AG09319 (cell line): ENCODE measurements at places on chromosomes 2 and 18.

GRCh38 chr18:79095216-79095615, 26.0 kb downstream of the ATP9B start:
- DNase-seq = no peak

DNA sequence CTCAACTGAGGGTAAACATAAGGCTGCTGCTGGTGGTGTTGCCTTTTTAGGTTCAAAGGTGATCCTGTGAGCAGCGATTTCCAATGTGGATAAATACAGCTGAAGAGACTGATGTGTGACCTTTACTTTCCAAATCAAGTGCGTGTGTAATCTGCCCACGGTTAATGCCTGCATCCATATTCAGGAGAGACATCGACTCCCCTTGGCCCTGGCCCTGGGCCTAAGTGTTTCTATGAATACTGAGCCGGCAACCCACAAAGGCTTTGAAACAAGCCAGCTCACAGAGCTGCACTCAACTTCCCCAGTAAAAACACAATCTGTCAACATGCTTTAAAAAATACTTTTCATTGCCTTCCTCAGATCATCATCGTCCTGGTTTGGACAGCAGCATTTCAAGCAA, 1026.6 kb downstream of the TMEM182 start:
- DNase-seq = no peak

DNA sequence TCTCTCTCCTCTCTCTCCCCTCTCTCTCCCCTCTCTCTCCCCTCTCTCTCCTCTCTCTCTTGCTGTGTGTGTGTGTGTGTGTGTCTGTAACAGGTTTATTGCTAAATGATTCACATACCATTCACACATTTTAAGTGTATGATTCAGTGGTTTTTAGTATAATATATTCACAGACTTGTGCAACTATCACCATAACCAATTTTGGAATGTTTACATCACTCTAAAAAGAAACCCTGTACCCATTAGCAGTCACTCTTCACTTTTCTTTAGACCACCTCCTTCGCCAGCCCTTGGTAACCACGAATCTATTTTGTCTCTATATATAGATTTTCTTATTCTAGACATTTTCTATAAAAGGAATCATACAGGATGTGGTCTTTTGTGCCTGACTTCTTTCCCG, 11.4 kb downstream of the THNSL2 start:
- no peak for DNase-seq

GRCh38 chr2:232588680-232589585, 38.4 kb downstream of the EIF4E2 start:
- peak; percentile 77 for DNase-seq

DNA sequence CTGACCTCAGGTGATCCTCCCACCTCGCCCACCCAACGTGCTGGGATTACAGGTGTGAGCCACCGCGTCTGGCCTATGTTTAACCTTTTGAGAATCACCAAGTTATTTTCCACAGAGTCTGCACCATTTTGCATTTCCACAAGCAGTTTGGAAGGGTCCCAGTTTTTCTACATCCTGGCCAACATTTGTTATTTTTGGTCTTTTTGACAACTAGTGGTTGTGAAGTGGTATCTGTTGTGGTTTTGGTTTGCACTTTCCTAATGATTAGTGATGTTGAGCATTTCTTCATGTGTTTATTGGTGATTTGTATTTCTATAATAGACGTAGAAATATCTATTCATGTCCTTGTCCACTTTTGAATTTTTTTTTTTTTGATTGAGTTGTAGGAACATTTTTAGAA, 67.9 kb downstream of the BIRC6 start:
- DNase-seq = no peak

DNA sequence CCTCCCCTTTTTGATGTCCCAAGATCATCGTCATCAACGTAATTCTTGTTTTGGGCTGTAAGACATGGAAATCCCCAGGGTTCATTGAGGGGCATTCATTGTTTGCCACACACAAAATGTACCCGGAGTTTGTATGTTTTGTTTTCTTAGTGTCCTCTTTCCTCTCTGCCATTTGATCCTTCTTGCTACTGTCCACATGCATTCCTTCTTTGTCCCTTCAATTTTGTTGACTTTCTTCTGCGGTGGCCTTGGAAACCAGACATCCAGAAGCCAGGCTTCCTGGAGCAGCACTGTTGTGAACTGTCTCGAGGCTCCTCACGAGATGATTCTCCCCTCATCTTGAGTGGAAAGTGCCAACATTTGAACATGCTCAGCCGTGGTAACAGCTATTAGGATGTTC, 24.8 kb downstream of the IGFBP2 start:
- DNase-seq = no peak

GRCh38 chr2:206086716-206087350, 859 bp upstream of the INO80D start:
- no peak for DNase-seq

DNA sequence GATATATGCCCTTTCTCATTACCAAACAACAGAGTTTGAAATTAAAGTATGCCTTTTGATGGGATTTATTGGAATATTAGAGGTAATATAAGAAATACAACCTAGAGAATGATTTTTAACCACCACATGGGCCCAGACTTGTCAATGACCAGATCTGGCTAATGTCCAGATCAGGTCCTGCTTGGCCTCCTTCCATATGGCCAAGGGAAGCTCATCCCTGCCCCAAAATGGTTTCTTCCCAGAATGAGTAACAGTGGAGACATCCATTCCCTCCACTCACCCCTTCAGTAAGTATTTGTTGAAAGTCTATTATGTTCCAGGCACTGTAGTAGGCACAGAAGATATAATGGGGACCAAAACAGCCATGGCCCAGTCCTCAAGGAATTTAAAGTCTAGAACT, 54.9 kb downstream of the ANTXR1 start:
- DNase-seq = no peak

DNA sequence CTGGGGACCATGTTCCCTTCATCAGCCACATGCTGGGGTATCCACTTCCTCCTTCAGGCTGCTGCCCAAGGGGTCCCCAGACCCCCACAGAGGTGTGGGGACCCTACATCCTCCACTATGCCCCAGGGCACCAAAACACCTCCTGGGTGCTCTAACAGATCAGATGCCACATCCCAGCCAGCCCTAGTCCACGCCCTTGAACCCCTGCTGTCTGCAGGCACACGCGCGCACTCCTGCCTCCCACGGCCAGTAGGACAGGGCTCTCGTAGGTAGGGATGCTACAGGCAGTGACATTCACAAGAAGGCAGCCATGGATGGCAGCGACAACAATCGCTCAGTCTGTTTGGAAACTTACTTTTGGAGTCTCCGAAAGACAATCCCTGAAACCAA, 3.0 kb upstream of the GPC1 start:
- DNase-seq = no peak

- no peak for DNase-seq
Observed at GRCh38 chr2:157806426-157807077, 69.6 kb downstream of the ACVR1 start.

GRCh38 chr18:5469340-5469739, 74.5 kb downstream of the EPB41L3 start:
- DNase-seq = no peak

- DNase-seq = no peak
Observed at GRCh38 chr2:222296311-222296741, 2.5 kb downstream of the PAX3 start.

GRCh38 chr2:86446060-86446459, 4.9 kb downstream of the KDM3A start:
- DNase-seq = no peak

GRCh38 chr18:10461989-10462388, 7.6 kb downstream of the APCDD1 start:
- no peak for DNase-seq

GRCh38 chr18:8825729-8826375, 120.5 kb downstream of the MTCL1 start:
- DNase-seq = no peak

DNA sequence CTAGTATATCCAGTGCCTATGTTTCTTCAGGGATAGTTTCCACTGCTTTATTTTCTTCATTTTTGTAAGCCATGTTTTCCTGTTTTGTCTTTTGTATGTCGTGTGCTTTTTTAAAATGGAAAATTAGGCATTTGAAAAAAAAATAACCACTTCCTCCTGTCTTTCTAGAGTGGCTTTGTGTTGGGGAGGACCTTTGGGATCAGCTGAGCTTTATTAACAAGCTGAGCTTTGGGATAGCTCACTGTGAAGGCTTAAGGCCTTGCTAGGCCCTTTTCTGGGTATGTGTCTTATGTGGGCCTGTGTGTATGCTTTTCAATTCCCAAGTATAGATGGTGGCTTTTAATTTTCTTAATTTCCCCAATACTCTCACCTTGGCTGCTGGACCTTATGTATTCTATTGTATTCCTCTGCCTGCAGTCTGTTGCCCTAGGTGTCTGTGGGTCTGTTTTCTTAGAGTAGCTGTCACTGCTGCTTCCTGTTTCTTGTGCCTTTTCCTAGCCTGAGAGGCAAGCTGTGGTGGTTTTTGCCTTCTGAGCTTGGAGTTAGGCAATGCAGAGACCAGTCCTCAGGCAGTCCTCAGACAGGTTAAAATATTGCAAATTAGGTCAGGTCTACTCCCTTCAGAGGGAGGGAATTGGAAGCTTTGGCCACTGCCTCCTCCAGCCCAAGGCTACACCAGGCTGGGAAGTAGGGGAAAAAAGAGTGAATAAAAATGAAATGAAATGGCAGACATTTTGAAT, 134.7 kb downstream of the LDLRAD4 start:
- DNase-seq = no peak

- DNase-seq = no peak
Observed at GRCh38 chr2:75416420-75417342, 144.1 kb downstream of the EVA1A start.

- no peak for DNase-seq
Observed at GRCh38 chr2:105732955-105733607, 11.6 kb upstream of the NCK2 start.

DNA sequence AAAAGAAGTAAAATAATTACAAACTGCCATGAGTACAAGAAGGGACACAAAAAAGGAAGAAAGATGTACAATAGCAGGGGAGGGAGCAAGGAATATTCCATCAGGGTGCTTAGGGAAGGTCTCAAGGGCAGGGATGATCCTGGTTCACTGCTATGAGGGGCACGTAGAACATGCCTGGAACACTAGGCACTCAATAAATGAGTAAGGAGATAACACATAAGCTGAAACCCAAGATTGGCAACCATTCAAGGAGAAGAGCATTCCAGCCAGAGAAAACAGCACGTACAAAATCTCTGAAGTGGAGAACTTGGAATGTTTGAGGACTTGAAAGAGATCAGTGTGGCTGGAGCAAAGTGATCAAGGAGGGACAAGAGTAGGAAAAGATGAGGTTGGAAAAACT, 103.2 kb downstream of the FAM161A start:
- no peak for DNase-seq

- no peak for DNase-seq
Observed at GRCh38 chr18:10046178-10046807, 132.5 kb downstream of the VAPA start.

DNA sequence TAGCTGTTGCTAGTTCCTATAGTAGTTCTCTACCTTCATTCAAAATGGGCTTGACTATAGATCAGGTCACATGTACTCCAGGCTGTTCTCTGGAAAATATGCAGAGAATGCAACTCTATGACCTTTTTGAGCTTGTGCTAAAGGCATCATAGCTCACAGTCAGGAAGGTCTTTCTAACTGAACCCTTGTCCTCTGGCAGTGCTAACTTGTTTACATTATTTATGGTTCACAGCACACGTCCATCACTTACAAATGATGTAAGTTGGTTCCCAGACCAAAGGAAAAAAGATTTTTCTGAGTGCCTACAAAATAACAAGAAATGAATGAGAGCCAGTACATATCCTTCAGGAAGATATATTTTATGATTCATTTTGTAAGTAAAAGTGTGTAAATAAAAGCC, 236.1 kb downstream of the GCA start:
- no peak for DNase-seq

DNA sequence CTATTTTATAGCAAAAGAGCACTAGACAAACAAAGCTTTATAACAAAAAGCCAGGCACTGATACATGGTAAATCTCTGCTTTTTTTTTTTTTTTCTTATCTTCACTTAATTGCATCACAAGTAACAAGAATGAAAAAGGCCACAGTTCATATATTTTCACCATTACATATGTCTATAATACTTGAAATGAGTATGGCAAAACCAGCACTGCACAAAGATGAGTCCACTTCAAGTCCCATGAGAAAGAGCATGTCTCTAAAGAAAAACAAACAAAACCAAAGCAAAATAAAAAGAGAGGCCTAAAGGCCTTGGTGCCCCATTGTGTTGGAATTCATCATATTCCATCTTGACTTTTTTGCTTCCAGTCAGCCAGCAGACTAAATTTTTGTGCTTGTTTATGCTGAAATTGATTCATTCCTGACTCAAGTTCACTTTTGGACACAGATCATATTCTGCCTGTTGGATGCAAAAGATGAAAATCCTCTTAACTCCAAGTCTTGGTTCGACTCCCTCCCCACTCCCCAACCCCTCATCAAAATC, 264.9 kb upstream of the CCDC68 start:
- no peak for DNase-seq

DNA sequence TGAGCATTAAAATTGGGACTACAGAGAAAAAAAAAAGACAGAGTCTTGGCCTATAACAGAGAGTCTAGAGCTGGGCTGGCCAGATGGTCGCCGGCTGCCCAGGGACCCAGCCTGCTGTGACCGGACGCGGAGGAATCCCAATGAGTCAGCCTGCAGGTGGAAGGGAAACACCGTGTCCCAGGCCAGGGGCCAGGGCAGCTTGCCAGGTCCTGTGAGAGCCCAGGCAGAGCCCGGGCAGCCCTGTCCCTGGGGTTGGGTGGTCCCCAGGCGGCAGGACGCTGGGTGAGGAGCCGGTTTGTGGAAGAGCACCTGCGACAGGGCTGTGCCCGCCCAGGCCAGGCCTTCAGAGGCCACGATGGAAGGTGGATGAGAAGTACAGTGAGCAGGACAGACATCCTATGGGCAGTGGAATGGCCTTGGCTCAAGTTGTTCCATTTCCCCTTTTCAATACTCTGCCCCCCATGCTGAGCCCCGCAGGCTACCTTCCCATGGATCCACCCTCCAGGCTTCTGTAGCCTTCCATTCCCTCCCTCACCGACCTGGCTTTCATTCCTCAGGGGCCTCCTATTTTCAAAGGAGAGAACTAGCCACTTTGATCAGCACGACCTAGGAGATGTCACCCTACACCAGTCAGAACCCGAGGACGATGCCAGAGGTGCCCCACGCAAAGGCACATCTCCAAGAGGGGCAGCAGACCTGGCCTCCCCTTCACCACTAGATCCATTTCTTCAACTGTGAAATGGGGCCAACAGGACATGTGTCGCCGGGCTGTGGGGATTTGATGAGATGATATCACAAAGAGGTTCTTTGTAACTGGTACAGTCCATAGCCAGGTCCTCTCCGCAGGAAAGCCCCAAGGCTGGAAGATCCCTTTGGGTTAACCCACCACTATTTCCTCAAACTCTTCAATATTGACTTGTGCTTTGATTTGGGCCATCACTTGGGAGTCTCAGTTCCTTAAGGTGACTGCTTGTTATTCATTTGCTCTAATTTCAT, 87.5 kb downstream of the POLR1A start:
- no peak for DNase-seq

- DNase-seq = no peak
Observed at GRCh38 chr18:80200932-80201672, 46.2 kb downstream of the PARD6G start.

GRCh38 chr2:200253639-200254038, 52.9 kb upstream of the SPATS2L start:
- no peak for DNase-seq
